ENCODE measurements at places on chromosomes 16 and 17.

DNA sequence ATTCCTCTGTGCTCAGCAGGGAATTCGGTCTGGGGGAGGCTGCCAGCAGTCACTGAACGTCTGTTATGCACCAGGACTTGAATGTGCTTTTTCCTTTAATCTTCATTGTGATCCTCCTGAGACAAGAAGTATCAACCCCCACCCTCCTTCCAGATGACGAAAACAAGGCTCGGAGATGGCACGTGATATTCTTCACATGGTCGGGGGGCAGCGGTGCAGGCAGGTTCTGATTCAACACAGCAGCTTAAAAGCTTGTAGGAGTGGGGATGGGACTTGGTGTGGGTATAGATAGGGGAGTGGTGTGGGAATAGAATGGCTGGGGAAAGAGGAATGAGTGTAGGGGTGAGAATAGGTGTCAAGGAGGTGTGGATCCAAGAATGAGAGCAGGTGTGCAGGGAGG lies 6.4 kb downstream of the NECAB2 start:
- no peak for DNase-seq

GRCh38 chr17:383771-384621 lies 31.4 kb upstream of the RPH3AL start:
- DNase-seq, result no peak

GRCh38 chr17:68565661-68566441 lies 35.3 kb downstream of the FAM20A start:
- DNase-seq, result no peak

GRCh38 chr17:75601057-75601987 lies 13.7 kb downstream of the MYO15B start:
- DNase-seq, result no peak

DNA sequence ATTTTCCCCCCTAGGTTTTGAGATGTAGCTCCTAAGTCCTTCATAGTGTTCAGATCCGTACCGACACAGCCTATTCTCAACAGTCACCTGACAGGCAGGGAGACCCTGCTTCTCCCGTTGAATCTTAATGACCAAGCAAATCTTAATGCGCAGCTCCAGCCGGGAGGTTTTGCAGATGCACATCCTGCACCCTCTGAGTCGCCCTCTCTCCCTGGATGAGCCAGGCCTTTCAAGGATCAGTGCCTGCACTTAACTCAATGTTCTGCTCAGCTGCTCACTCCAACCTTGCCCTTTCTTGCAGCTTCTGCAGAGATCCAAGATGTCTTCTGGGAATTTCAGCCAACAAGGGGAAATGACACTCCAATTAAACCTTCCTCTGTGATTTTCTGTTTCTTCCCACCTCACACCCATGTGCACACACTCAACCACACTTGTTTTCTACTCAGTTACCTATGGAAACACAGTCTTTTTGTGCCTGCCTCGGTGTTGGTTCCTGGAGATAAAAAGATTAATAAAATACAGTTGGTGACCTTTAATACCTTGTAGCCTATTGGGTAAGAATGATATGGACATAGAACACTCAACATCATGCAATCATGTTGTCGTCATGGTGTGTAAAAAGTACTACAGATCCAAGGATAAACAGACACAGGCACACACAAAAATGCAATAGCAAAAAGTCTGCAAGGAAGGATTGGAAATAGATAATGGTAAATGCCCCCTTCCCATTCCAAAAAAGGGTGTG lies 76.9 kb upstream of the DYNLRB2 start:
- peak; percentile 24 for DNase-seq

DNA sequence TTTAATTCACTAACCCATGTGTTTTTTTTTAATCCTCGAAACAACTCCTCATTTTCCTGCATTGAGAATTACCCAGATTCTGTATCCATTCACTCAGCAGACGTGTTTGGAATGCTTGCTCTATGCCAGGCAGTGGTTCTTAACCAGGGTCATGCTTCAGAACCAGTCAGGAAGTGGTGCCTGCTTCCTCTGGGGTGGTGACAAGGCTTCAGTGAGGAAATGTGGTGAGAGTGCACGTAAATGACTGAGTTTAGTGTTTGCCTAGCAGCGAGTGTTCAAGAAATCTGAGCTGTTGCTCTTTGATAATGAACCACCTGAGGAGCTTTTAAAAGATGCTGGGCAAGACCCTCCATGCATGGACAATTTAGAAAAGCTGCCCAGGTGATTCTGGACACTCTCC lies 9.9 kb downstream of the ZFP90 start:
- no peak for DNase-seq

GRCh38 chr16:21608639-21609328 lies 9.4 kb downstream of the METTL9 start:
- no peak for DNase-seq

GRCh38 chr17:78558989-78559388 lies 18.2 kb downstream of the DNAH17 start:
- DNase-seq, result no peak

DNA sequence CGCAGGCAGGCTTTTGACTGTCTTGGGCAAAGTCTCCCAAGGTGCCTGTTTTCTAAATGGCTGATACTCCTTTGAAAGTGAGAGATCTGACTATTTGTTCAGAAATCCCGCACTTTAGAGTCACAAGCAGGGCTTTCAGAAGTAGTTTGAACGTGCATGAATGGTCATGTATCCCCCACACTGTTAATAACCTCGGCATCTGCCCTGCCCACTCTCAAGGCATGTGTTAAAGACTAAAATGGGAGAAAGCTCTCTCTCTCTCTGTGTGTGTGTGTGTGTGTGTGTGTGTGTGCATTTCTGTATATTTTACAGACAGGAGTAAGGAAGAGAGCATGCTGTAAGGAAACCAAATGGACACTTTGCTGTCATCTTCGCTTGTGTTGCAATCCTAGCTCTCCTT lies 163.7 kb downstream of the MAF start:
- DNase-seq, result no peak

DNA sequence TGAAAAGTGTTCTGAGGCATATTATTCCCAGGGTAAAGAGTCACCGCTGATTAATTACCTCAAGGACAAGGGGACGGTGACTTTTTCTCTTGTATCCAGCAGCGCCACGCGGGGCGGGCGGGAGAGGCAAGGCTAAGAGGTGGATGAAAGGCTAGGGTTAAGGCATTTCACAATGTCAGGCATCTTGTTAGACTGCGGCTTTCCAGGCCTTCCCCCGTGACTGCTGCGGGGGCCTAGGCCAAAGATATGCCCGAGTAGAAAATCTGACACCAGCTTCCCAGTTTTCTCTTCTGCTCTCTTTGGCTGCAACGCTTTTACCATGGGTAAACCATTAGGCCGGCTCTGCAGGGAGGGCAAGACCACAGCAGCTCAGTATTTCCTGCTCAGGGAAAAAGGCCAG lies 698.2 kb downstream of the MAF start:
- DNase-seq, result no peak

GRCh38 chr16:53936529-53936928 lies 232.6 kb downstream of the FTO start:
- no peak for DNase-seq

GRCh38 chr17:62140836-62141235 lies 75.8 kb upstream of the MED13 start:
- no peak for DNase-seq

- no peak for DNase-seq
Measured at GRCh38 chr17:78127239-78127887, 1.2 kb downstream of the TMC6 start.

DNA sequence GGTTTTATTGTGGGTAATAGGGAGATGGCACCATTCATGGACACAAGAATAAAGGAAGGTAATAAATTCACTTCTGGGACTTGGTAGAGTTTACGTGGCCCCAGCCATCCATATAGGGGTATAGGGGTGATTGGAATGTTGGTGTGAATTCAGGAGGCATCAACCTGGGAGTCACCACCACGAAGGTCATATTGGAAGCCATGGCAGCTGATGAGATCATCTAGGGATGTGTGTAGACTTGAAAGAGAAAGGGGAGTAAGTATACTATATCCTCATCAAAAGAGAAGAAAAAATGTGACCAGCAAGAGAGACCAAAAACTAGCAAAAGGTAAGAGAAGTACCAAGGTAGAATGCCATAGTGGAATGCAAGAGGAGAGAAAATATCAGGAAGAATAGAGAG lies 26.6 kb upstream of the GINS3 start:
- DNase-seq, result no peak

GRCh38 chr17:42797067-42798007 lies 1.2 kb downstream of the COA3 start:
- no peak for DNase-seq

DNA sequence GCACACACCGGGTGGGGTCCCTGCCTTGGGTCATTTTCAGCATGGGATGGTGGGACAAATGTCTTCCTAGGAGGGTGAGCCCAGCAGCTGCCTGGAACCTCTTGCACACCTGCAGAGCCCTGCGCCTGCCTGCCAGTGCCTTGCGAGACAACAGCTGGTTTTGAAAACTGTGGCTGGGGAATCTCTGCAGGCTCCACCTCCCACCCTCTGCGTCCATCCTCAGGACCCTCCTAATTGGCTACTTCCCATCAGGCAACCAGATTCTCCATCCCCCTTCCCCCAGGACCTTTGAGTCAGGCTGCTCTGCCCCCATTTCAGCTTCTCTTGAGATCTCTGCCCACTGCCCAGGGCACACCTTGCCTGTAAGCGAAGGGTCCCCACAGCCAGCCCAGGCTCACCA lies 26.6 kb downstream of the PEMT start:
- no peak for DNase-seq

- no peak for DNase-seq
Measured at GRCh38 chr16:259226-259625, 16.5 kb downstream of the RGS11 start.

- DNase-seq, result no peak
Measured at GRCh38 chr16:11667221-11667823, 933 bp upstream of the SNN start.

GRCh38 chr16:1050516-1050915 lies 22.0 kb upstream of the SSTR5 start:
- no peak for DNase-seq

GRCh38 chr16:3950343-3951193 lies 70.1 kb upstream of the CREBBP start:
- DNase-seq, result peak; percentile 68

- peak; percentile 65 for DNase-seq
Measured at GRCh38 chr17:48878920-48879898, 13.4 kb upstream of the ATP5MC1 start.

DNA sequence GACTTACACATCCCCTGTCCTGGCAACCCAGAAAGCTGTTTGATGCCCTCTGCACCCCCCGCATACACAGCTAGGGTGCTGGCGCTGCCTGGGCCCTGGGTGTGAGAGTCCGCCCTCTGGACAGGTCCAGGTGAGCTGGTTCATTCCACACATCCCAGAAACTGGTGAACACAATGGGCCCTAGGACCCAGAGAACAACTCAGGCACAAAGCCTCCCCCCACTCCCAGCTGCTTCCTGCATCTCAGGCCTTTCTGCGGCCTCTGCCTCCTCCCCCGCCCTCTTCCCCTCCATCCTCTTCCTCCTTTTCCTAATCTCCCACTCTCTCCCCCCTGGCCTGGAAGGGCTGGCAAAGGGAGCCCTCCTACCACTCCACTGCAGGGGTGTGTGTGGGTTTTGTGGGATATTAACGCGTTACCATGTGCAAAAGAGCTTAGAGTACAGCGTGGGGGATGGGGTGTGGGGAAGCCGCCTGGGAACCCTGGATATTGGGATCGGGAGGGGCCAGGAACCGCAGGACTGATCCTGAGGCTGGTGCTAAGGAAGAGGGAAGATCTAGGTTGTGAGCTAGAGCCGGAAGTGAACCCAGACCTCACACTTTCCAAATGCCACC lies 1.6 kb upstream of the PPP1R9B start:
- peak; percentile 89 for DNase-seq

DNA sequence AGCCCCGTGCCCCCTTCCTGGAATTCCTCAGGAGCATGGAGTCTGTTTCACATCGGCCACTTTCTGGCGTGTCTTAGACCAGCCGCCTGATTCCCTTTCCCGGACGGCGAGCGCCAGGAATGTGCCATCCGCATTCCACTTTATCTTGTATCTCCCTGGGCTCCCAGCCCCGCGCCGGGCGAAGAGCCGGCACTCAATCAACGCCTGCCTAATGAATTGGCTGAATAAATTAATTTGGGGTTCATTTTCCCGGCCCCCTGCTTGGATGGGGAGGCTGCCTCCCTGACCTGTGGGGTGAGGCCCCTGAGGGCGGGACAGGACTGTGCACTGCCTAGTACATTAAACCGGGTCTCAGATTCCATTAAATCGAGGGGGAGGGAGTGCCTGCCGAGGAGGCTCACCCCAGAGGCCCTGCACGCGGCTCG lies 282.3 kb upstream of the TNRC6C start:
- no peak for DNase-seq

- no peak for DNase-seq
Measured at GRCh38 chr16:9695152-9695551, 487.1 kb downstream of the GRIN2A start.

DNA sequence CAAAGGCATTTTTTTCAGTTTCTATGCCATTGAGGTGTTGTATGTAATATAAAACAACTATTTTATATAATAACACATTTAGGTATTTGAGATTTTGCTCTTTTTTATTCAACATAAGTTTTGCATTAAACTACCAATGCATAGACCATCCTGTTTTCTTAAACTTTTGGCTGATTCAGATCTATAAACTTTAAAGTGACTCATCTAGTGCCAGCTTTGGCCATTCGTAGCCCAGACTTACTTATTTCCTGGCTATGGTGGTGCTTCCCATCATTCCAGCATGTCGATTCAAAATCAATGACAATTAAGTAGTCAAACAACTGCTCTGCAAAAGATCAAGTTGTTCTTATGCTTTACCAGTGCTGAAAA lies 3.1 kb downstream of the ERI2 start:
- no peak for DNase-seq

- no peak for DNase-seq
Measured at GRCh38 chr17:48915459-48916282, 7.5 kb downstream of the UBE2Z start.

GRCh38 chr16:1188432-1189189 lies 35.7 kb downstream of the CACNA1H start:
- DNase-seq, result peak; percentile 65

DNA sequence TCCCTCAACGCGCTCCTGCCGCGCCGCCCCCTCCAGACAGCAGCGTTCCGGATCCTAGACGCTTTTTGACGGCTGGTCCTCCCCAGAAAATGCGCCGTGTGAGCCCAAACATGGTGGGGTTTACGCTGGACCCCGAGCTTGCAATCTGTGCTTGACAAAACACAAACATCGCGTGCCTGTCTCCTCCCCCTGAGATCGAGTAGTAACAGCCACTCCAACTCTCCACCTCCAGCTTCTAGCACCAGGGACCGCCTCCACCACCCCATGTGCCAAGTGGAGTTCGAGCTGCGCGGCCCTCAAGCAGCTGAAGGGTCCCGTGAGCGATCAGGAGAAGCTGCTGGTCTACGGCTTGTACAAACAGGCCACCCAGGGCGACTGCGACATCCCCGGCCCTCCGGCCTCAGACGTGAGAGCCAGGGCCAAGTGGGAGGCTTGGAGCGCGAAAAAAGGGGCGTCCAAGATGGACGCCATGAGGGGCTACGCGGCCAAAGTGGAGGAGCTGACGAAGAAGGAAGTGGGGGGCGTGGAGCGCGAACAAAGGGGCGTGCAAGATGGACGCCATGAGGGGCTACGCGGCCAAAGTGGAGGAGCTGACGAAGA lies 656 bp upstream of the GEMIN4 start:
- peak; percentile 60 for DNase-seq

DNA sequence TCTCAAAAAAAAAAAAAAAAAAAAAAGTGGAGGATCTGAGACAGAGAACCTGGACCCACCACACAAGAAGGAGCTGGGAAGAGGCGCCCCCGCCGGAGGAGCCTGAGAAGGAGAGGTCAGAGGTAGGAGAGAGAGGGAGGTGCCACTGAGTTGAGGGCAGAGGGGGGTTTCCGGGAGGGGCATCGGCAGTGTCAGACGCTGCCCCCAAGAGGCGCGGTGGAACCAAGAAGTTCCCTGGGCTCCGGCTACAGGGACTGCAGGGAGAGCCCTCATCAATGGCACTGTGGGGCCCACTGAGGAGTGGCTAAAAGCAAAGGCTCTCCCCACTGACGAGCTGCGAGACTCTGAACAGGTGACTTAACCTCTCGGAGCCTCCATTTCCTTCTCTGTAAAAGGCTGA lies 4.2 kb downstream of the CCDC42 start:
- DNase-seq, result no peak

Measured in left kidney (tissue), 8 donors.